ENCODE measurements at places on chromosomes 5 and 9. TPM values are rescaled to one million over a fixed set of nuclear protein-coding genes. Genes with fewer than 3 reads are reported as not detected.

DNA sequence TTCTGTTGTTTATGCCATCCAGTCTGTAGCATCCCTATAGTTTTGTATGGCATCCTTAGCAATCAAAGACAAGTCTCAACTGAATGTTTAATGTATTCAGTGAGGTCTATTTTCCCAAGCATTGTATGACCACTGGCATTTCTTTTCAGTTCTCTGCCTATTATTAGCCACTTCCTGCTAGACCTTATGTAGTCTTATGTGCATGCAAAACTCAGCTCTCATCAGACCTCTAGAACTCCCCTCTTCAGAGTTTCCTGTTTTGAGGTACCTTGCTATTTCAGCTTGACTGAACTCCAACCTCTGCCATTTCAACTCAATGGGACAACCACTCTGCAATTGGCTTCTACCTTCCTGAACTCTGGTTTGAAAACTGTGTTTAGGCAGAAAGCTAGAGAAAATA is 113.2 kb downstream of the SLC25A46 start:
- no peak for DNase-seq

DNA sequence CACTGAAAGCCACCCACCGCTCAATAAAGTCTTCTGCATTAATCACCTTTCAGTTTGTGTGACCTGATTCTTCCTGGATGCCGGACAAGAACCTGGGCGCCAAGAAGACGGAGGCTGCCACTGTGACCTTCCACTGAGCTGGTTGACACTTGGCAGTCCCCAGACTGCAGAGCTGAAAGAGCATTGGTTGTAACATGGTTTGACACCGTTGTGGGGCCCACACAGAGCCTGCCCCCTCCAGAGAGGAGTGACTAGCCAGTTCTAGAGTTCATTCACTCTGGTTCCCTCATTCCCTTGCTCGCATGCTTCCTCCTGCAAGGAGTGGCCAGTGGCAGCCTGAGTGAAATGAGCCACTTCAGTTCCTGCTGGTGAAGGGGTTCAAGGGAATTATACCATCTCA is 86.2 kb upstream of the ANXA1 start:
- DNase-seq: no peak

DNA sequence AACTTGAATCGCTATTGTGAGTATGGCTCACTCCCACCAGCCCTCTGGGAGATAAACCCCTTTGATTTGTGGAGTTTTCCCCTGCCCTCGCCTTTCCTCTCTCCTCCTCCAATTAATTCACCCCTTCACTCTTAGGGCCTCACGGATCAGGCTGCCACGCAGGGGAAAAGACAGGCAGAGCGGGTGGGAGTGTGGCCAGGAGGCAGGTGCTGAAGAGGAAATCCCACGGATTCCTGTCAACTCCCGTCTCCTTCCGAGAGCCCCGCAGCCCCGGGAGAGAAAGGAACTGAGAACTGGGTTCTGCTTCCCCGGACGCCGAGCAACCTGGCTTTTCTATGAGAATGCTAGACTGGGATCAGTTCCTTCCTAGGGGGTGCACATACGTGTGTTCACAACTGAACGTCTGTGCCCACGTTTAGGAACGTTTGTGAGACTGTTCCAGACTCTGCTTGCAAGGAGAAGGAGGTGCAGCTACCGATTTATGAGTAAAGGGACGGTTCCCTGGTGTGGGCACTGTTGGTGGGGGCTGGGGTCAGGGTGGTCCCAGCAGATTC is 314.5 kb upstream of the TLE4 start:
- DNase-seq: no peak

- DNase-seq: no peak
Observed at GRCh38 chr5:7501061-7501460, 105.1 kb downstream of the ADCY2 start.

DNA sequence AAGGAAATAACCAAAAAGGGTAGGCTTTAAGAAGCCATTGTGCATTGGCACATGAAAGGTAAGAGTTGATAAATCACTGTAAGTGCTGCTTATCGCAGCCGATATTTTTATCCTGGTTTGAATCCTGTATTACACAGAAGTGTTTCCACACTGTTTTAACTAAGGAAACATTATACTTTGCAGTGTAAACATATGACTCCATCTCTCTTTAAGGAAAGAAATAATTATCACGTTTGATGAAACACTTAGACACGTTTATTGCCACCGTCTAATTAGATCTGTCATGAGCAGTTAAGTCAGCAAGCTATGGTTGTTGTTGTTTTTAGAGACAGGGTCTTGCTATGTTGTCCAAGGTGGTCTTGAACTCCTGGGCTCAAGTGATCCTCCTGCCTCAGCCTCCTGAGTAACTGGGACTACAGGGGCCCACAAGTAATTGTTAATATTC is 85.7 kb upstream of the TNFAIP8 start:
- no peak for DNase-seq

DNA sequence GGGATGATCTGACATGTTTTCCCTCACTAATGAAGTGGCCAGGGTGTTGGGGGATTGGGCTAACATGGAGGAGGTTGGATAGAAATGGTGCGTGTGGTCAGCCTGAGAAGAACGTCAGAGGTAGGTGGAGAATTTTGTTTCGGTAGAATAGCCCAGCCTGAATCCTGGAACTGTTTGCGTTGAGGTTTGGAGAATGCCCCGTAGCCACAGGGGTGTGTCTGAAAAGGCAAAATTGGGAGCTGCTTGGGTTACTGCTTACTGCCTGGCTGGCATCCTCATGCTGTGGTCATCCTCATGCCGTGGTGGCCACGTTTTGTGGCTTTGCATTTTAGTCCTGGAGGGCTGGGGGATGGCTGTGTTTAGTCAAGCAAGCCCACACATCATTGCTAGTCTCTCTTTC is 236.9 kb downstream of the GOLPH3 start:
- DNase-seq: no peak

CCDC192 gene
- total RNA-seq: not detected

LPAR1 gene
- not detected for total RNA-seq

PFN3 gene
- total RNA-seq: not detected

UGT3A1 gene
- total RNA-seq: not detected
